Activated T-cell treated with anti-CD3 and anti-CD28 coated beads for 4 hours (primary cell): ENCODE measurements at places on chromosomes 5 and 9.

- DNase-seq, result no peak
These were observed 16.0 kb downstream of the FYB1 start for GRCh38 chr5:39203275-39203922.

GRCh38 chr5:148828511-148829247, 2.3 kb downstream of the ADRB2 start:
- no peak for DNase-seq

DNA sequence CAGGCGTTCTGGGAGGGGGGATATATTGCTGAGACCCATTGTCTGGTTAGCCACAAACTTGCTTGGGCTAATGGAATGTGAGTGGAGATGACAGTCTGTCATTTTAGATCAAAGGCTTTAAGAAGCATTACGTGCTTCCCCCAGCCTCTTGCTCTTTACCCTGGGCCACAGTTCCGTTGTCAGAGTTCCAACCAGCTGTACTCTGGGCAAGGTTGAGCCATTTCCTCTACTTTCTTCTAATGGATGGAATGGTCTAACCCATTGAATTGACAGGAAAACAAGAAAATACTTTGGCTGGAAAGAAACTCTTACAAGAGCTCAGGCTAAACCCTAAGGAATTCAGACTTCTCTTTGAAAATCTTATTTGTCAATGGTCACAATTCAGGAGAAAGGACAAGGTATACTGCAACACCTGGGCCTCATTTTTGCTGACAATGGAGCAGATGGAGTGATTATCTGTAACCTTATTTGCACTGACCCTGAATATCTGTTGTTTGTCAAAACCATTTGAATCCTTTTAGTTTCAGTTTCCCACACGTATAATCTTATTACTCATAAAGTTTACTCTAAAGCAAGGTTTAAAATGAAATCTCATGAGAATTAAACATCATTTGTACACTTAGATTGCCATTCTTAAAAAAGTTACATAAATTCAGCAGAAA, 231.4 kb downstream of the PDE4D start:
- no peak for DNase-seq

DNA sequence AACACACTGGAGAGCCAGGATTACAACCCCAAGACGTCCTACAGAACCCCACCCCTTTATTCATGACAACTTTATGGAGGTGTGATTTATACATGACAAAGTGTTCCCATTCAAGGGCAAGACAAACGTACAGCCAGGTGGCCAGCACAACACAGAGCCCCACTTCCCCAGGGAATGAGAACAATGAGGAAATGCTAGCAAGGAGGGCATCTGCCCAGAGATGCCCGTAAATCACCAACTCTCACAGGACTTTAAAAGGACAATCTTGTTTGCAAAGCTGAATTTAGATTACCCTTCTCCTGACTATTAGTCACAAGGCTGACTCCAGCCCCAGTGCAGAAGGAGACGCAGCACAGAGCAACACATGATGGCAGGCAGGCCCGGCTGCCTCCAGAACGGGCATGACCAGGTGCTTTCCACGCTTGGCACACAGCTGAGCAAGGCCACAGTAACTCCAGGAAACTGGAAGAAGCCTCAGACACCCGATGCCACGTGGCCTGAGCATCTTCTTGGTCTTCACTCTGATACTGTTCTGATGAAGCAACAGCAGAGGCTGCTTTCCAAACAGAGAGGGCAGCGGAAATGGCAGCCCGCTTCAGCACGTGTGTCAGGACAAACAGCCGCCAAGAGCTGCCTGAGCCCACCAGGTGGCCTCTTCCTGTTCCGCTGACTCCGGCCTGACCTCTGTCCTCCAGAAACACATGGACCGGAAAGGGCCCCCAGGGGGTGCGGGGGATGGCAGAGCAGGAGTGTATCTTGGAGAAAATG, 51.4 kb downstream of the ROR2 start:
- DNase-seq, result no peak

GRCh38 chr9:117315236-117315635, 99.6 kb downstream of the ASTN2 start:
- no peak for DNase-seq

DNA sequence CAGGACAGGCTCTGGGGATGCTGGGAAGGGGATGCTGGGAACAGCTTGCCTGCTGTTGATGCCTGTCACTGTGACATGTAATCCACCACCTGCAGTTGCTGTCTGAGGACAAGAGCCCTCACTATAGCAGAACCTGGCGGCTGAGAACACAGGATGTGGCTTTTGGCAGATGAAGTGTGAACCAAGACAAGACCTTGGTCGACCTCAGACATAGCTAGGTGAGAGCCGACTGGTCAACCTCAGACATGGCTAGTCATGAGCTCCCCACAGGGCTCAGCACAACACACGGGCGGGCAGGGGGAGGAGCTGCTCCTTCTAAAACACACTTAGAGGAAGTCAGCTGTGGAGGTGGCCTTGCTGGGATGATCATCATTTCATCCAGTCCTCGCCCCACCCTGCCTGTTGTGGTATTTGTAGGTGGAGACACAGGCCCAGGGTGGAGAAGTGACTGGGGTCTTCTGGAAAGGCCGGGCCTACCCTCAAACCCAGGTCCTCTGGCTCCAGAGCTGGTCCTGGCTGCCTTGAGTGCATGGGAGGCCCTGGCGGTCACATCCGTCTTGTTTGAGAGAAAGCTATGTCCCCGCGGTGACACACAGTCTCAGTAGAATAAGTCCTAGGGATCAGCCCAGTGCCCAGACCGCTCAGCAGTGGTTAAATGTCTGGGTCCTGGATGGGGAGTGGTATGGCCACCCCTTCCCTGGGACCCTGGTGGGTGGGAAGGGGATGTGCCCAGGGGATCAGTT, 6.1 kb downstream of the SUSD3 start:
- peak; percentile 65 for DNase-seq

- no peak for DNase-seq
These were observed 47.7 kb downstream of the CAMK4 start for GRCh38 chr5:111271885-111272284.

GRCh38 chr5:54719384-54720283, 202.1 kb downstream of the SNX18 start:
- DNase-seq, result no peak

DNA sequence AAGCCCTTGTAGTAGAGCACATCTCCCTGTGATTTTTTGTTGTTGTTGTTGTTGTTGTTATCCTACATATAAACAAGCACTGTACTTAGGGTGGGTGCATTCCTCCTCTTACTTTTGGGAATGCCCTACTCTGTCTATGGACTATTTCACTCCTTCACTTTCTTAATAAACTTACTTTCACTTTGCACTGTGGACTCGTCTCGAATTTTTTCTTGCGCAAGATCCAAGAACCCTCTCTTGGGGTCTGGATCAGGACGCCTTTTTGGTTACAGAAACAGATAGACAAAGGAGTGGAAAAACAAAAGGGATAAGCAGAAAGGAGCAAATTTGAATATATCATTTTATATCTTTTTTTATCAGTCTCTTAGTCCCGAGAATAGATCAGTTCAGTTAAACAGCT, 14.4 kb upstream of the PAIP1 start:
- DNase-seq, result no peak

- no peak for DNase-seq
These were observed 19.5 kb downstream of the DBH start for GRCh38 chr9:133655701-133656100.

- no peak for DNase-seq
These were observed 92.4 kb upstream of the NFIL3 start for GRCh38 chr9:91516081-91516480.

GRCh38 chr5:172065431-172066065, 59.1 kb upstream of the FBXW11 start:
- no peak for DNase-seq

GRCh38 chr9:28503573-28503972, 930.3 kb upstream of the C9orf72 start:
- DNase-seq, result no peak

- peak; percentile 62 for DNase-seq
These were observed 18.0 kb downstream of the MGAT1 start for GRCh38 chr5:180784497-180785097.

- DNase-seq, result no peak
These were observed 11.8 kb downstream of the BRD3 start for GRCh38 chr9:134055981-134056461.

DNA sequence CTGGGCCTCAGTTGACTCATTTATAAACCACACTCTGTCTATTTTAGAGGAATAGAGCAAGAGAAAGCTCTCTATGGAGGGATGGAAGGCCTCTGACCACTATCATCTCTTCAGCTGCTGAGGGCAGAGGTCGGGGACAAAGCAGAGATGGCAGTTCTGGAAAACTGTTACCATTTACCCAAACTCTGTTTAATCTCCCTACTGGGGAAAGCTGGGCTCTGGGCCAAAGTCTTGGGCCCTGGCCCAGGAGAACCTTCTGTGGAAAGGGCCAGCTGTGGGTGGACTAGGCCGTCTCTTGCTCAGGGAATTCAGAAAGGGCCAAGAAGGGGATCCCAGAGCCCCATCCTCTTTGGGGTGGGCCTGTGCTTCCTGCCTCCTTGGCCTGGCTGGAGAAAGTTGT, 100.0 kb downstream of the PSD2 start:
- DNase-seq, result no peak
